ENCODE measurements at places on chromosomes 3 and 15. TPM values are rescaled to one million over a fixed set of nuclear protein-coding genes. Genes with fewer than 3 reads are reported as not detected.

The LRIG1 gene
- 52.4 TPM for total RNA-seq

The KLF15 gene
- not detected for total RNA-seq

The GOLGA6L2 gene
- not detected for total RNA-seq

The SLC9A9 gene
- total RNA-seq = 2.3 TPM

The CPN2 gene
- total RNA-seq = not detected

The CD86 gene
- total RNA-seq = 8.5 TPM

All from Karpas-422 (cell line).